ENCODE measurements at places on chromosomes 4 and X.

DNA sequence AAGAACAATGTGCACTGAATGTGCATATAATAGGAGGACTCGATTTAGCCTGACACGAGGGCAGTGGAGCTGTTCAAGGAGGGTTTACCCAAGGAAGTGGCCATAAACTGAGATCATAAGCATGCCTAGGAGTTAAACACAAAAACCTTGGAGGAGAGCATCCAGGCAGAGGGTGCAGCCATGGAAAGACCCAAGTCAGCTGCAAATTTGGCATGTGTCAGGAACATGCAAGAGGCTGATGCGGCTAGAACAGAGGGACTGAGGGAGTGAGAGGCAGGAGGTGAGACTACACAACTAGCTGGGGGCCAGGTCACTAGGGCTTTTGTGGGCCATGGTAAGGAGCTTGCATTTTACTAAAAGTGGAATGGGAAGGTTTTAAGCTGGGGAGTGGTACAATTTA is 55.6 kb downstream of the PRPS1 start:
- DNase-seq: no peak

DNA sequence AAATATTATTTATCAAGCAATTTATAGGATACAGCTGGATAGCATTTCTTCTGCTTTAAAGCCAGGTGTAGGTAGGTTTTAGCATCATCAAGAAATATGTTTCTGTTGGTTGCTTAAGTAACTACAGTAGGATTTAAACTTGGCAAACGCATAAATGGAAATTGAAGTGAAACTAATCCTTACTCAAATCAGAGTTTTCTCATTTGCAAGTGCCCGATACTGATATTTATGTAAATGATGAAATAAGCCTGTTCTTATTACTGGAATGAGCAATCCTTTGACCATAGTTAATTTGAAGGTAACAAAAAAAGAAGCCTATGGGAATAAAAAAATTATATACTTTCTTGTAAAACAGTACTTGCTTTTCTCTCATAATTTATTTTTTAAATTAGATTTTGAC is 23.2 kb upstream of the PIGA start:
- DNase-seq: no peak

- DNase-seq: no peak
These were observed 14.0 kb downstream of the TBCK start for GRCh38 chr4:106302062-106302438.

DNA sequence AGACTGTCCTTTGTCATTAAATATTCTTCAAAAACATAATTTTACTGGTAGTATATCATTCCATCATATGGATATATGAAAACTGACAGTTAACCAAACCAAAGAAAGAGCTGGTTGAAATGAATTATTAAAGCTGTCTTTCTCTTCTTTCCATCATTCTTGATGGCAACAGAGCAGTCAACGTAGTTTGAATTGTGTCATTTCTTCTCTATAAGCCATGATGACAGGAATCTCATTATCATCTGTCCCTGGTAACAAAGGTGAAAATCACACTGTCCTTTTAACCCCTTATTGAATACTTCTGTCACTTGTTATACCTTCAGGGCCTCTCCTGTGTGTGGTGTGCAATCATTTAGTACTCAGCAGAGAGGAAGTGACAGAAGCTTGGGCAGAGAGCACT is 197.0 kb upstream of the SLITRK2 start:
- no peak for DNase-seq
